OCI-LY7 (cell line): ENCODE measurements at places on chromosomes 4 and X. TPM values are rescaled to one million over a fixed set of nuclear protein-coding genes. Genes with fewer than 3 reads are reported as not detected.

DNA sequence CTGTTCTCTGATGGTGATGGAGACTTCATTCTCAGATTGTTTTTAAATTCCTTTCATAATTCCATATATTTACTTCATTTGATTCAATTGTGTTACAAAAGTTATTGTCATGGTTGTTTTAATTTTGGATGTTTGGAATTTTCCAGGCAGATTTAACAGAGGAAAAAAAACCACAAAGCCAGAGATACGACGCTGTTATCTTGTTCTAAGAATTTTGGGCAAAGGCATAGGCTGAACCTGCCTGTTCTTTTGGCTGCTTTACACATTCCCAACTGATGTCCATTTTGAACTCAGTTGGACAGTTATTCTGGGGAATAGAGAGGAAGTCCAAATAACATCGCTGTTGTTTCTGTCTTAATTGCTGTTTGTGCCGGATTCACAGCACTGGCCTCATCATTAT lies 65.7 kb downstream of the LINC00632 start:
- no peak for DNase-seq

Gene AR
- not detected in 2 replicates for total RNA-seq

- no peak for DNase-seq
These were observed 57.9 kb downstream of the C4orf50 start for GRCh38 chr4:5960252-5960880.

Gene USP17L10
- not detected in 2 replicates for total RNA-seq

DNA sequence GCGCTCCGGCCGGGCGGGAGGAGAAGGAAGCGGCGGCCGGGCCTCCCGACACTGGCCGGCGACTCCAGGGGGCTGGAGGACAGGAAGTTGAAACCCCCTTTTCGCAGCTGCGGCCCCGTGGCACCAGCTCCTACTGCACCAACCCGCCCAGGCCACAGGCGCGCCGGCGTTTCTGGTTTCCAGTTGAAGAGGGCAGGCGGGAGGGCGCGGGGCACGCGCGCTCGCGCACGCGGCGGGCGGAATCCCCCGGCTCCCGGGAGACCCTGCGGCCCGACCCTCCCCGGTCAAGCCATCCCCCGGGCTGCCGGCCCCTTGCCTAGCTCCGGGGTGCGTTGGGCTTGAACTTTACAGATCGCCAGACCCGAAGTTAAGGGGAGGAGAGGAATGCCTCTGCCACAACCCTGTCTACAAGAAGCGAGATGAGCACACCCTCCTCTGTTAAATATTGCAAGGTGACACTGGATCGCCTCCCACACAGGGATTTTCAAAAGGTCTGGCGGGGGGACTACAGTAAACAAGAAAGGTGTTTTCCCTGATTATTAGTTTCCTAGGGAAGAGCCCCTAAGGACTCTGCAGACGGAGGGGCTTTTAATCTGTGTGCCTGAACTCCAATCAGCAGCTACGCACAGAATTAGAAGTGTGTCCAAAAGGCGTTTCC lies 1.4 kb downstream of the ELOVL6 start:
- DNase-seq: peak; percentile 73

- no peak for DNase-seq
These were observed 22.3 kb upstream of the DCUN1D4 start for GRCh38 chr4:51820443-51821234.

Gene PCDH10
- not detected in 2 replicates for total RNA-seq

DNA sequence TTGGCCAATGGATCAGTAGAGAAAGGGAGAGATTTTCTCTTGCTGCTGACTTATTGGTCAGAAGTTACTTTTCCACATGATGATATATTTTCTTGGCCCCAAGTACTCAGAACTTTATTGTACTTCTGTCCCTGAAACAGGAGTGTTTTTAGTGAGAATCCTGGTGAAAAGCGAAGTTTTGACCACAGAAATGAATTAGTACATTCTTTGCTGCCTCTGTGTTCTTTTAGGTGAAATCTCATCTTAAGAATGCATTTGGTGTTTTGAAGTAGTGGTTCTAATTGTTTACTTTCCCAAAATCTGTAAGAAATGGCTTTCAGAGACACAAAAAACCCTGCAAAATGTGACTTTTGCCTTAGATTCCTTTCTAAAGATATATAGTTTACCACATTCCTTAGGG lies 240.4 kb downstream of the FRMPD4 start:
- DNase-seq: no peak

Gene NWD2
- not detected in 2 replicates for total RNA-seq

DNA sequence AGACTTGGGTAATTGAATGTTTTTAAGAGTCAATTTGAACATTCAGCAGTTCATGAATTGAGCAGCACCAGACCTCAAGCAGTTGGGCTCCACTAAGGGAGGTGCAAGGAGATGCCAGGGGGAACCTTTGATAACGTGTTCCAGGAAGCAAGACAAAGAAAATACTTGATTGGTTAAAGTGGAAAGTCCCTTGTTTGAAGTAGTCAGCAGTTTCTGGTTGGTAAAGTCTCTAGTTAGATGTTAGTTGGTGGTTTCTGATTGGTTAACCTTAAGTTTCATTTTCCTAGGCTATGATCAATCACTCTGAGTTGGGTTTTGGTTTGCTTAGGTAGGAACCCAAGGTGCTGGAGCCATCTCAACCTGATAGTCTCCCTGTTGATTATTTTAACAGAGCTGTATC lies 4.0 kb downstream of the HERC6 start:
- DNase-seq: no peak

- DNase-seq: no peak
These were observed 7.8 kb downstream of the FRG2 start for GRCh38 chr4:190019023-190019858.

- DNase-seq: no peak
These were observed 5.8 kb downstream of the BEX4 start for GRCh38 chrX:103220511-103221323.

DNA sequence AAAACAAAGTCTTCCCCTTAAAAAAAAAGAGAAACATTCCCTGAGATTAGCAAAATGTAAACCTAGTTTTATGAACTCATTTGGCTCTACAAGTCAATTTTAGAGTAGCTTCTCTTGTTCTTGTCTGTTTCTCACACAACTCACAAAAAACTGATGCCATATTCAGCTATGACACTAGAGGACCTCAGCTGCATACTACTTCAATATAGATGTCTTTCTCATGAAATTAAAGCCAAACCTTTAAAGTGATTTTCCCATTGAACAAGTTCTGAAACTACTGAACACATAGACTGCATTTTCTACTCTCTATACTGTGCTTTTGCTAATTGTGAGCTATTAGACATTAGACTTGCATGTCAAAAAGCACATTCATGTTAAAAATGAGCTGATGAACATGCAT lies 49.8 kb downstream of the TBCK start:
- peak; percentile 46 for DNase-seq

Gene GABRE
- total RNA-seq: not detected in 2 replicates

GRCh38 chr4:99651811-99652485 lies 5.7 kb downstream of the C4orf54 start:
- no peak for DNase-seq

- DNase-seq: peak; percentile 2
These were observed 26.8 kb upstream of the SOD3 start for GRCh38 chr4:24768604-24769003.

DNA sequence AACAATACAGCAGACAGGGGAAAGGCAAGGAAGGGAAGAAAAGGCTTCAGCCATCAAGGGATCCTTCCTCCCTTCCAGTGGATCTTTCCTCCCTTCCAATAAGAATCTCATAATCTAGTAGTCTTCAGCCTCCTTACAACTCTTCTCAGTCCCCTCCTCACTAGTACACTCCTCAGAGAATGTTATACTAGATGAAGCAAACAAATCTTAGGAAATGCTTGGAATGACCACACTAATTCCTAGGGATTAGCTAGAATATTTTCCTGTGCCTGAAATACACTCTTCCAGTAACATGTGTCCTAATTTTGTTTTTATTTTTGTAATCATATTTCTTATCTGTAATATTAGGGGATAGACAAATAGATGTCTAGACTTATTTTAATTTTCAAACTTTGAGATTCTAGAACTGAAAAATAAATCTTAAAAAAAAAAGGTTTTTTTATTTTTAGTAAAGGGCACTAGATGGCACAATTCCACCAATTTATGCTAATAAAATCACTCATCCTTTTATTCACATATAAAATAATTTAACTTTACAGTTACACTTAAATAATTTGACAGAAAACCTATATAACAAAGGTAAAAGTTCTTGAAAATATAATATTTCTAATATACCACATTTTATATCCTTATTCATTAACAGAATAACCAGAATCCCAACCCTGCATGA lies 7.0 kb upstream of the STPG2 start:
- no peak for DNase-seq

GRCh38 chrX:104137496-104137895 lies 19.3 kb downstream of the SLC25A53 start:
- DNase-seq: peak; percentile 9

- no peak for DNase-seq
These were observed 66.1 kb downstream of the PTTG2 start for GRCh38 chr4:38026158-38026740.

Gene SLC34A2
- total RNA-seq: not detected in 2 replicates

Gene MTMR8
- total RNA-seq: 5.9 and 6.4 TPM in 2 replicates

DNA sequence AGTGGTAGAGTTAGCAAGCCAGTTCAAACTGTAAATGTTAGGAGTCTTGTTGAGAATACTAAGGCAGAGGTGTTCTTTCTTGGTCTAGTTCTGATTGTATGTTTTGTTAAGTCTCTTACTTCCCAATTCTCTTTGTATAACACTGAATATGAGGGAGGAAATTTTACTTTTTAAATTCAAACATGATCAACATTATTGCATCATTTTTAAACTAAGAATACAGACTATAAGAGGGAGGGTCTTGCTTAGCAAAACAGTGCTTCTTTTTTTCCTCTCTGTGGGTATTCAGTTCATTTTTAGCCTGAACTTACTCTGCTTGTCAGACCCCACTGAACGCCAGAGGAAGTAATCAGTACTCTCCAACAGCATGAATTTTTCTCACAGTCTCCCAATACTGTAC lies 198.0 kb downstream of the GABRG1 start:
- DNase-seq: no peak

Gene GAR1
- 37.7 and 42.5 TPM in 2 replicates for total RNA-seq

Gene CYBB
- 29.8 and 38.3 TPM in 2 replicates for total RNA-seq

DNA sequence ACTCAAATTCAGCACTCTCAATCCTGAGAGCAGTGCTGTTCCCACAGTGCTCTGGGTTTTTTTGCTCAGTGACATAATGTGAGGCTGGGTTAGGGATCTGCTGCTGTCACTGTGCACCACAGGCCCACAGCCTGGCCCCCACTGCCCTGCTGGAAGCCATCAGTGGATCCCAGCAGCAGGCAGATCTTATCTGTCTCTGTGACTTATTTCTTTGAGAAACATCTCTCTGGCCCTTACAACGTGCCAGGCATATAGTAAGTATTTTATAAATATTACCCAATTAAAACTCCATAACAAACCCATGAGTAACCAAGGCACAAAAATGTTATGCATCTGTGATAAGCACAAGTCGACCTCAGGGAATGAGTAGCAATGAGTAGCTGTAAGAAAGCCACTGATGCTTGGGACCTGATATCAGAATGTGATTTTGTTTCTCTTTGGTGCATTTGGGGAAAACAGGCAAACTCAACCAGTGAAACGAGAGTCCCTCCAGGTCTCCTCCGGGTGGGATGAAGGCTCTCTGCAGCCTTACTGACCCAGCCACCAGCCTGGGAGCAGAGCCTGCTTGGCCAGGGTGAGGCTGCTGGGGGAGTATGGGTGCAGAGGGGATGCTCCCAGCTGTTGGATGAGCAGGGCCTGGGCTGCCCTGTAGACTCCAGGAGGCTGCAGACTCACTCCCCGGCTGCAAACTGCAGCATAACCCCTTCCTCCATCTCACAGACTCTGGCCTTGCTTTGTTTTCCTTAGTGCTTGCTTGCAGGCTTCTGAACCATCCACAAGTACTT lies 172.7 kb upstream of the LNX1 start:
- no peak for DNase-seq

- peak; percentile 38 for DNase-seq
These were observed 29.5 kb downstream of the DMP1 start for GRCh38 chr4:87679449-87680169.

DNA sequence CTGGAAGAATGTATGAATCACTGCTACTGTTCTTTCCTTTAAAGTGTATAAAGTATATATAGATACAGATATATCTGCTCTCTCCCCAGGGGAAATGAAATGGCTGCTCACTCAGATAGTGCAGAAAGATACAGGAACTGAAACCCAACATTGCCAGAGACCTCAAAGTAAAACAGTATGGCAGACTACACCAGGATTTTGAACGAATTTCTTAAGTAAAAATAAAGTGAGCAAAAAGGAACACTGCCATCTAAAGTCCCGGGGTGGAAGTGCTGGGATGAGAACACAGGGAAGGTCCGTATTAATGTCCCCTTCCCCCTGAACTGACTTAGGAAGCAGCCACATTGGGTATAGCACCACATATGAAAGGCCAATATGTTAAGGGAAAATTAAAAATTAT lies 93.4 kb downstream of the TMA16 start:
- DNase-seq: peak; percentile 87

DNA sequence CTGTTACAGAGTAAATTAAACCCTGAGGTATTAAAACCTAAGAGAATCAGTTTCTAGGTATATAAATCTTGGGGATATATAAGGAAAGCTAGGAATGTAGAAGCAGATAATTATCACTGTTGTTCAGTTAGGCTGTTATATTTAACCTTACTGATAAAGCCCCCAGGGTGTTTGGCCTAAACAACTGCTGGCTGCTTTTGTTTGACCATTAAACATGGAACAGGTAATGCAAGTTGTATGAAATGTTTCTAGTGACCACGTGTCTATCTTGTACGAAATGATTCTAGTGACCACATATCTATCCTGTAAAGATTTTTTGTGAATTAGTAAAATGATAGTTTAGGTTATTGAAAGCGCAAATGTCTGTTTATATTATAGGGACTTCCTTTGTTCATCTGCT lies 52.6 kb downstream of the SGMS2 start:
- DNase-seq: no peak

- DNase-seq: peak; percentile 11
These were observed 23.1 kb downstream of the DACH2 start for GRCh38 chrX:86171366-86171765.

- DNase-seq: no peak
These were observed 194.9 kb downstream of the ADAMTS3 start for GRCh38 chr4:72374159-72374558.

GRCh38 chrX:10208953-10209352 lies 52.2 kb downstream of the CLCN4 start:
- peak; percentile 7 for DNase-seq

Gene MAP7D3
- 15.6 and 16.5 TPM in 2 replicates for total RNA-seq

DNA sequence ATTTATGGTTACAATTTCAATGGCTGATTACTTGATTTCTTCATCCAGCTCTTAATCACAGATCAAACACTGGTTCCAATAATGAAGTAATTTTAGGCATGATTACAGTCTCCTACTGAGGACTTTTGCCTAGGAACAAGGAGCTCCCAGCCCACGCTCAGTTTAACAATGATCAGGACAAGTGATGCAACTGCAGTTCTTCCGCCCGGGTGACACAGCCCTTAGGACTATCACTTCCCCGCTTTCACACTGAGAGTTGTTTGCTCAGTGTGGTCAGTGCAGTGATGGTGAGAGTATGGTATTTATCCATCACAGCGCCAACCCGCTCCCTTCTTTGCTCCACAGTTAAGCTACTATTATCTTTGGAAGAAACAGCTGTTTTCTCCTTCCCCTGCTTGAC lies 203.2 kb upstream of the MBNL3 start:
- no peak for DNase-seq

DNA sequence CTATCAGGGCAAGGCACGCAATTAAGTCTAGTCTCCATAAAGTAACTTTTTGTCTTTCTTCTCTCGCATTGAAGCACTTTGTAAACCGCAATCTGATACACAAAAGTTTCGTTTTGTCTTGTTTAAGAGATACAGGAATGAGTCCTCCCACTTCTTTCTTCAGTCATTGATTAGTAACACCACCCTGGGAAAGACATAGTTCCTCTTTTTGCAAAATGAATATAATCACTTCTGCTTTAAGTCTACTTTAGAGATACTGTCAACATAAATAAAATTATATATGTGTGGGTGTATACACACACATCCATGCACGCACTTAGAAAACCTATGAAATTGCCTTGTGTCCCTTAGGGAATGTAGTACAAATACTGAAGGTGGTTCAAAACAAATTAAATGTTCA lies 11.7 kb downstream of the COQ2 start:
- no peak for DNase-seq
